HEK293T (cell line): ENCODE measurements at places on chromosomes 6 and 20.

- no peak for DNase-seq
These were observed 17.7 kb upstream of the ITCH start for GRCh38 chr20:34345402-34345736.

- no peak for DNase-seq
These were observed 3.9 kb downstream of the CNPY3 start for GRCh38 chr6:42933205-42933604.

- DNase-seq, result no peak
These were observed 141.2 kb downstream of the DTNBP1 start for GRCh38 chr6:15521582-15521981.

DNA sequence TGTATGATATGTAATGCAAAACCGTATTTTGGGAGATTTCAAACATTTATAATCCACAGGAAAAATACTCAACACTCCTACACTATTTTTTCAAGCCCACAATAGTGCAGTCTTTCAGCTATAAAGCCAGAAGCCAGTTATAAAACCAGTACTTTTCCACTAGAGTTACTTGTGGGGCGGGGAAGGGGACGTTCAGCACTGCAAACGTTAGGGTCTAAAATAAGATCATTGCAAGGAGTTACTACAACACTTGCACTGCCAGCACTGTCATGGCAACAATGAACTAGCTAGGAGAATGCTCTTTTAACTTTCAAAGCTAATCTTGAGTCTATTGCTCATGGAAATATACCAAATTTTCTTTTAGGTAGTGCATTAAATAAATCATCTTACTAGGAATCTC is 14.7 kb downstream of the SESN1 start:
- DNase-seq, result no peak
